ENCODE measurements at places on chromosomes 2 and 18.

- DNase-seq: no peak
Observed at GRCh38 chr2:95343429-95344214, 46.5 kb downstream of the KCNIP3 start.

DNA sequence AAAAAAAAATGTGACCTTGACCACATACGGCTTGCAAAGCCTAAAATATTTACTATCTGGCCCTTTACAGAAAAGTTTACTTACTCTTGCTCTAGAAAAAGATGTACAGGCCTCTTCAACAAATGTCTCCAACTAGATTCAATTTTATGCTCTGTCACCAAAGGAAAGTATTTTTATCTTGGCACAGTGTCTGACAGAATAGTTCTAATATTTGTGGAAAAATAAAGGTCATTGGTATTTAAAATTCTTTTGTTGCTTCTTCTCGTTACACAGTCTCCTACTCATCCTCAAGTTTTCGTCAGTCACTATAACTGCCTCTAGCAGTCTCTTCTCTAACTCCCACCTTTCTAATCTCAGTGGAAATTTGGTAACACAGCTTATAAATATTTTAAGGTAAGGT is 1.4 kb downstream of the RBKS start:
- DNase-seq: no peak

GRCh38 chr2:48399828-48400552 is 130.0 kb upstream of the STON1 start:
- no peak for DNase-seq

GRCh38 chr2:158034198-158034866 is 67.3 kb upstream of the UPP2 start:
- DNase-seq: no peak

DNA sequence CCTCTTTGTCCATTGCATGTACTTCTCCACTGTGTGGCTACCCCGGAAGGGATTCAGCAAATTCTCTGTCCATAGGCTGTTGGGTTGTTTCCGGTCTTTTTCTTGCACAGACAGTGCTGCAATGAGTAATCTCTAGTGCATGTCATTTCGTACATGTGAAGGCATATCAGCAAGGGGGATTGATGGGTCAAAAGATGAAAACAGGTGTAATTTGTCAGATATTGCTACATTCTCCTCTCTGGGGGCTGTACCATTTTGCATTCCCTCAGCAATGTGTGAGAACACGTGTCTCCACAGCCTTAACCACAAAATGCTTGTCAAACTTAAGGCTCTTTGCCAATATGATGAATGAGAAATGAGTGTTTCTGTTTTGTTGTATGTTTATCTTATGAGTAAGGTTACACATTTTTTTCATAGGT is 60.5 kb downstream of the KLHL29 start:
- DNase-seq: no peak

GRCh38 chr2:233065954-233066470 is 5.9 kb downstream of the INPP5D start:
- DNase-seq: no peak

DNA sequence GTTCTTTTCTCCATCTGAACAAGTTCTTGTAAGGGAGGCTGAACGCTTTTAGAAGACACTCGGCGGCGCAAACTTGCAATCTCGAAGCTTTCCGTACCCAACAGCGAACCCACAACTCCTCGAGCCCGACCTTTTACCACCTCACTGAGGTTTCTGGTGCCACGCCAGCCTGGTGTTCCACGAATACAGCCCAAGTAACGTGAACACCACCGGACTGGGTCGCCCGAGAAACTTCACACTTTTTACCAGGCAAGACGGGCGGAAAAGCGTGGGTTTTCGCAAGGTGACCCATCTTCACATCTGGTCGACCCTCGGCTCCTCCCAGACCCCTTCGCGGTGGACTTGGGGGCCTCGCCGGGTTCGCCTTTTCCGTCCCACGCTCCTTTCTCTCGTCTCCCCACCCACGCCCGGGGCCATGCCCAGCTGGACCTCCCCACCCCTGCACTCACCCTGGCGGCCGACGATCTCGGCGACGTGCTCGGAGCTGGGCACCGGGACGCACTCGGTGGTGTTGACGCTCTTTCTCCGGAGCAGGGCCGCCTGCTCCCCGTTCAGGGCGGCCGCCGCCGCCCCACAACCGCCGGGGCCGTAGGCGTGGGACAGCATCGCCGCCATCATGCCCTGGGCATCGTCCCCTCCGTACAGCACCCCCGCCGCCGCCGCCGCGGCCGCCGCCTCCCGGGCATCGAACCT is 1.2 kb downstream of the MEX3C start:
- peak; percentile 42 for DNase-seq

- no peak for DNase-seq
Observed at GRCh38 chr2:202757339-202757738, 114.2 kb downstream of the ICA1L start.

GRCh38 chr2:119650846-119651370 is 28.1 kb upstream of the TMEM177 start:
- no peak for DNase-seq

DNA sequence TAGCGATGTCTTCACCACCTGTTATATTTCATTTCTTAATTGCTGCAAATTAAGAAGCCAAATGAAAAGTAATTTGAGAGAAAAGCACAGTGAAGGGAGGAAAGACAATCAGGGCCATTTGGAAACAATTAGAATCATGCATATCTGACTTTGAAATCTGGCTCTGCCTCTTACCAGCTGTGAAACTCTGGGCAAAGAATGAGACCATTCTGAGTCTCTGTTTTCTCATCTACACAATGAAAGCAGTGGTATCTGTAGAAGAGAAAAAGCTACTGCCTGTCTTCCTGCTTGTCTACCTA is 334.5 kb upstream of the CYRIA start:
- DNase-seq: no peak

GRCh38 chr2:206211657-206212255 is 52.1 kb downstream of the EEF1B2 start:
- no peak for DNase-seq

DNA sequence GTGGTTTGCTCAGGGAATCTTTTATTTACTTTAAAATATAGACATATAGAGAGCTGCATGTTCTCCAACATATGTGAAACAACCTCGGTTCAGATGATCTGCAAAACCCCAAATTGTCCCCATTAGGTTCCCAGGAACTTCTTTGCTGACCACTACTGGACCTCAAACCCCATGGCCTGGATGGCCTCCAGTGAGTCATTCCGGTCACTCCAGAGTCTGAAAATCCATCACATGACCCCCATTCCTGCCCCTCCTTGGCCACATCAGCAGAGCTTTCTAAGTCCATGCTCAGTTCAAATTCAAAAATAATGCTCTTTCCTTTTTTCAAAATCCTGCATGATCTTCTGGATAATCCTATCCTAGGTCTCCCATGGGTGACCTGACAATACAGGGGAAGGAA is 271.0 kb downstream of the TNS1 start:
- no peak for DNase-seq

DNA sequence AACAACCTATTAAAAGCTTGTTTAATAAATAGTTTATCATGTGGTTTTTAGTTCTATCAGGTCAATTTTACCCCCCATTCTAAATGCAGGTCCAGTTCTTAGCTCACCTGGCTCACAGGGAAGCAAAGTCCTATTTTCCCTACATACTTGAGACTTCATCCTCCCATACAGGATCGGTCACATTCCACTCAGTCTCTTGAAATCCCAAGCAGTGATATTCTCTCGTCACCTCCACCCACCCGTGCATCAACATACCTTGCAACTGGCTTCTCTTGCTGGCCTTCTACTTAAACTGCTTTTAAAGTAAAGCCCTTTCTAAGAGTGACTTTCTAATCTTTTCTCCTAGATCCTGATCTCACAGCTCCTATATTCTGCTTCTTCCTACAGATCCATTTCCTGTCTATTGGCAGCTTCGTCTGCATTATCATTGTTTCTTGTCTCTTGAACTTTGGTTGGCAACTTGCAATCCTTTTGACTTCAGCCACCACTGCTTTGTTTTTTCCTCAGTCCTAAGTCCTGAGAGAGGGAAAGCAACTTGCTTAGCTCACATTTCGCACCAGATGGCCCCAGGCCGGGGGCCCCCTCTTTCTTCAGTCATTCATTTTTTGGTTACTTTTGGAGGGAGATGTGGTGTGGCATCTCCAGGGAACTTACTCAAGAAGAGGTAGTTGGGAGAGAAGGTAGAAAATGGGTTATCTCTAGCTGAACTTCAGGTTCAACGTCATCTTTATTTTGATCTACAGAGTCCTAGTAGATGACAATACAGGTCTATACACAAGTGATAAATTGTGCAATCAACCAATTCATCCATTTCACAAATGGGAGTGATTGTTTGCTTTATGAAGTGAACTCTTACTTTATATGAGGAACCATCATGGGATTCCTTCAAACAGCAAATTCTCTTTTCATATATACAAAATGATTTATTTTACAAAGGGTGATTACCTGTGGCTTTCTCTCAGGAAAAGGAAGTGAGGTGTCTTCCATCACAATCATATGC is 23.9 kb upstream of the NCOA1 start:
- DNase-seq: no peak

- DNase-seq: no peak
Observed at GRCh38 chr18:76824754-76825153, 2.4 kb downstream of the ZNF236 start.

DNA sequence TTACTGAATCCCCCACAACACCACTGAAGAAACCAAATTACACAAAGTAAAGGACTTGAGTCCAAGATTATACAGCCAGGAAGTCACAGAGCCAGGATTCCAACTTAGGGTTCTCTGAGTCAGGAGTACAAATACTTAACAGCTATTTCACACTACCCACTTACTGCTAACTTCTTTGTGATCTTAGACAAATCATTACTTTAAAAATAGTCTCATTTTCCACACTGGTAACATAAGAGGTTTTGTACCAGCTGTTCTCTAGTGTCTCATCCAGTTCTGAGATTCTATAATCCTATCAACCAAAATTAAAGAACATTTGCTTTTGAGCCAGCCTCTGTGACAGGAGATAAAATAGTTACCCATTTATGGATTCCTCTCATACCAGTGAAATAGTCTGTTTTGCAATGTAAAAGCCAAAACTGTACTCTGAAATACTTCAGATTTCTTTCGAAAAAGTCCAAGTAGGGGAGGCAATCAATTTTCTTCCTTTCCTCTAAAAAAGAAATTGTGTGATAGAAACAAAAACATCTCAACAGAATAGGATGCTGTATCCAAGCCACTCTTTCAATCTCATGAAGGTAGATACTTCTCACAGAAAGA is 157.6 kb downstream of the LRATD1 start:
- no peak for DNase-seq

DNA sequence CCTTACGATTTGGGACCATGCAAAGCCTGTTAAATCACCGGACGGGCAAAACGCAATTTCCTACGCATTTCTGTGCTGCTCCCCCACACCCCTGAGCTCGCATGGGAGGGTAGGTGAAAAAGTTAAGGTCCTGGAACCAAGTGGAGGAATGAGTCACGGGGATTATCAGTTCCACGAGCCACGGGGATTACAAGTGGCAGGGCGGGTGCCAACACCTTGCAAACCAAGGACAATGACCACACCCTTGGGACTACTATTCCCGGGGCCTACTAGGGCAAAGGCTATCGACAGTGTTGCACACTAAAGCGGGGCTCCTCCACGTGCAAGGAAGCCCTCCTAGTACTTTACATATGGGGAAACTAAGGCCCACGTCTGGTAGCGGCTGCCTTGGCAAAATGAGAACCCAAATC is 447 bp downstream of the RETSAT start:
- DNase-seq: no peak

DNA sequence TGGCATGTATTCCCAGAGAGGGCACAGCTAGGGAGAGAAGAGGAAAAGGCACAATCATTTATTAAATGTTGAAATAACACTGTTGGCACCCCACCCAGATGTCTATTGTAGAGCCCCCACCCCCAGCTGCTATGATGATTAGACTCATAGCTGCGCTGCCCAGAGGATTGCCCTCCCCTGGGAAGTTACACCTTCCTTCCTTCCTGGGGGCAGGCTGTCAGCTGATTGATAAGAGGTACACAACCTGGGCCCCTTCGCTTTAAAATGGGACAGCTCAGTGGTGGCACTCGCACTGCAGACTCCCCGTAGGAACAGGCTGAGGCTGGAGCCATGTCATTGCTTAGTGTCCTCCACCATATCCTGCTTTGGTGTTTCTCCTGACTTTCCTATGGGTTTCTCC is 18.1 kb downstream of the TEX51 start:
- DNase-seq: no peak

GRCh38 chr2:191625016-191625415 is 52.9 kb upstream of the NABP1 start:
- DNase-seq: peak; percentile 46

DNA sequence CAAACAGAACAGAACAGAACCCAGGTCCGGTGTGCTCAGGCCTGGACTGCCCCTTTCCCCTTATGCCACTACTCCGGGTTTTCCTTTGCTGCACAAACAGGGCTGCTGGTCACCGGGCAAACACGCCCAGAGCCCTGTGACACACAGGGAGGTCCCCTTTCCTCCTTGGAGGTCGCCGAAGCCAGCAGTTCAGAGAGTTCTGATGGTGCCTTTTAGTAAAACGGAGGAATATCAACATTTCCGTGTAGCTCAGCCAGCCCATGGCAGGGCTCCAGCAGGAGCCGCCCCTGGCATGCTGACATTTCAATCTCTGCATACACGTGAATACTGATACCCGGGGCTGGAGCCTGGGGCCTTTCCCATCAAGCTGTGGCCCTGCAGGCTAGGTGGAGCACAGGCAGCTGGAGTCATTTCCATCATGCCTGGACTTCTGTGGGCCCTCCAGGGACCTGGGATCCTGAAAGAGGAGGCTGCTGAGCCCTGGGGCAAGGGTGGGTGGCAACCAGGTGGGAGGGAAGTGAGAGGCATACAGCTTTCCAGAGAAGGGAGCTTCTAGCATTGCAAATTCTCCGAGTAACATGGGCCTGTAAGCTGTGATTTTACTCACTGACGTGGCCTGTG is 91.4 kb upstream of the PXDN start:
- no peak for DNase-seq

- no peak for DNase-seq
Observed at GRCh38 chr2:60152226-60152833, 401.1 kb downstream of the BCL11A start.

GRCh38 chr2:112972423-112973086 is 5.3 kb upstream of the IL36G start:
- DNase-seq: no peak

DNA sequence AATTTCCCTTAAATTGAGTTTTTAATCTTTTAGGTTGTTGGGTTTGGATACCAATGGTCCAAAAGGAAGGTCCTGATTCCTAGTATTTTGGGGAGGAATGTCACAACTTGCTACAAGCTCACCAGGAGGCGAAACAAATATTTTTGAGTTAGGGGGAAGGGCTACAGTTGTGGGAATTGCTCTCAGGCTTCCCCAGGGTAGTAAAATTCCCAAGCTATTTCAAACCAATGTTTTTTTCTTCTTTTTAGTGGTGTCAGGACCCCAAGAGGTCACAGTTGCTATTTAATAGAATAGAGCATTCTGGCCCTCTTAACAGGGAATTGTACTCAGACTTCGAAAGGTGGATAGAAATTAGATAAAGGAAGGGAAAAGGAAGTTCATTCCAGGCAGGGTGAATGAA is 68.5 kb upstream of the ST3GAL5 start:
- DNase-seq: no peak

GRCh38 chr2:42903821-42904575 is 111.6 kb upstream of the HAAO start:
- DNase-seq: no peak

- no peak for DNase-seq
Observed at GRCh38 chr2:198558176-198558575, 753.8 kb downstream of the PLCL1 start.
